ENCODE measurements at places on chromosomes 2 and 18.

GRCh38 chr2:31236433-31237205, 2.7 kb downstream of the EHD3 start:
- no peak for DNase-seq

- DNase-seq: no peak
Measured at GRCh38 chr2:124035001-124035400, 9.9 kb downstream of the CNTNAP5 start.

- no peak for DNase-seq
Measured at GRCh38 chr2:227376656-227377396, 2.3 kb downstream of the TM4SF20 start.

- no peak for DNase-seq
Measured at GRCh38 chr2:168230389-168230788, 17.0 kb downstream of the STK39 start.

GRCh38 chr2:200399046-200399445, 92.6 kb downstream of the SPATS2L start:
- DNase-seq: no peak

DNA sequence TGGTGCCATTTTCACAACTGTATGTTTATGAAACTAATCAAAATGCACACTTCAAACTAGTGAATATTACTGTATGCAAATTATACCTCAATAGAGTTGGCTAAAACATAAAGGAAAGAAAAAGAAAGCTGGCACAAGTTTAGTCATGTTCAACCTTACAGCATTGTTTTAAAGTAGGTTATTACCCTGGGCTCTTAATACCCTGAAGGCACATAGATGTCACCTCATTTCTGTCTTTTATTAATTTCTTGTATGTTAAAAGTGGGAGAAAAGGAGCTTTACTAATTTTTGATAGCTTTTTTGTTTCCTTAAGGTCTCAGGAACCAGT, 32.7 kb downstream of the TMEM131 start:
- DNase-seq: no peak

DNA sequence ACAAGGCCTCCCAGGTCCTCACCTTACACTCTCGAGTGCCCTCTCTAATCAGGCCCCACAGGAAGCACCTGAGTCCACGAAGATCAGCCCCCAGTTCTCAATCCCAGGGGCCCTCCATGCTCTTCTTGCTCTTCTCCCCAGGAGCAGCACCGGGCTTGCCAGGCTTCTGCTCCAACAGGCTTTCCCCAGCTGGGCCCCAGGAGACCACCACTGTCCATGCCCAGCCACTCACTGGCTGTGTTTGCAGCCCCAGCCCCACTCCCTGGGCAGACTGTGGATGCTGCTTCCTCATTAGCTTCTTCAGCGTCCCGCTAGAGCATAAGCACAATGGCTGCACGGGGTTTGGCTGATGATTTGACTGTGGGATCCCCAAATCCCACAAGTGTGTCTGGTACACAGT, 781.9 kb downstream of the GALR1 start:
- DNase-seq: no peak

DNA sequence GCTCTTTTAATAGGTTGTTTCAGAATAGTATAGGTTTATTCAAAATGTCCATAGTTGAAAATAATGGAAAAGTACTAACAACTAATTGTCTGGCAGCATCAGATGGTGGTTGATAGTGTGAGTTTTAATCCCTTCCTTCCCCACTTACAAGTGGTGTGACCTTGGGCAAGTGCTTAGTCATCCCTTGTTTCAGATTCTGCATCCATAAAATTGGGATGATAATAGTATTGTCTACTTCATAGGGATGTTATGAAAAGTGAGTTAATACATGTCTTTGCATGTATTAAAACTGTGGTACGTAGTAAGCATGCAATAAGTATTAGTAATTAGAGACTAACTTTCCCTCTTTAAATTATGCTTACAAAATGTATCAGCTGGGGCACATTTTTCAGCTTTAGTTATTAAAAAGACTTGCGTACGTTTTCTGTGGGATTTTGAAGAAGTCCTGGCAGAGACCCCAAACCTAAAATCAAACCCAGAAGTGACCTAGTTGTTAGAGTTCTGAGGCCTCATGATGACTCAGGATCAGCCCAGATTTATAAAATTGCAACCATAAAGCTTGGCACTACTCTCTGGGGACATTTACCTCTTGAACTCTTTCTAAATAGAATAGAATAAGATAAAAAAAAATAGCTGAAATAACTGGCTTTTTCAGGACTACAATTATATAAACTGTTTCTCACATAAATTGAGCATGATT, 8.6 kb downstream of the ITGA4 start:
- no peak for DNase-seq

DNA sequence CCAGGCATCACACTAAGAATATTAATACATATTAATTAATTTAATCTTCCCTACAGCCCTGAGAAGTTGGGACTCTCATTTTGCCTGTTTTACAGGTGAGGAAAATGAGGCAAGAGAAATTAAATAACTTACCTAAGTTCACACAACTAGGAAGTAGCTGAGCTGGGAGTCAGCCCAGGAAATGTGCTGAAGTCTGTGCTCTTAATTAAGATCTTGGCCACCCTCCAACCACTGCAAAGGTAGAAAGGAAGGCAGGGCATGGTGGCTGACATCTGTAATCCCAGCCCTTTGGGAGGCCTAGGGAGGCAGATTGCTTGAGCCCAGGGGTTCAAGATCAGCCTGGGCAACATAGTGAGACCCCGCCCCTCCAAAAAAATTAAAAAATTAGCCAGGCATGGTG, 12.9 kb upstream of the MGAT4A start:
- no peak for DNase-seq

GRCh38 chr18:21387886-21388285, 145.9 kb downstream of the GREB1L start:
- DNase-seq: no peak

GRCh38 chr2:67938053-67938452, 124.8 kb downstream of the C1D start:
- DNase-seq: no peak

- no peak for DNase-seq
Measured at GRCh38 chr2:53632714-53633113, 134.9 kb upstream of the CHAC2 start.

- peak; percentile 95 for DNase-seq
Measured at GRCh38 chr2:9423100-9423921, at the start of the genes CPSF3 and ITGB1BP1. CPSF3 (plus strand) TSS chr2:9423654; CDS start chr2:9423774, 120 bp downstream. ITGB1BP1 (minus strand) TSS chr2:9423528; CDS start chr2:9418697, 4,831 bp downstream.

- DNase-seq: no peak
Measured at GRCh38 chr2:189798312-189799029, 14.2 kb downstream of the PMS1 start.

DNA sequence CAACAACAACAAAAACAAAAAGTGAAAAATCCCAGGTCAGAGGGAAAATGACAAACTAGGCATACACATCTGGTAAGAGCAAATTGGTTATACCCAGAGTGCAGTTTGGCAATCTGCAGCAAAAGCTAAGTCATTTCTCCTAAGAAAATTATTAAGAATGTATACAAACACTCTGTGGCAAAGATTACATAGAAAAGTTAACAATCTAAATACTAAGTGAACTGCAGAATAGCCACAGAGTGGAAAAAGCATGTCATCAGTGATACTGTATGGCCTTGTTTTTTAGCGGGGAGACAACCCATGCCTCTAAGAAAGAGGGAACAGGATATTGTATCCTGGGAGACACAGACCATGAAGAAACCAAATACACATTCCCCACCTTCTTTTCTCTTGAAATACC, 136.0 kb upstream of the ITGB6 start:
- DNase-seq: no peak

DNA sequence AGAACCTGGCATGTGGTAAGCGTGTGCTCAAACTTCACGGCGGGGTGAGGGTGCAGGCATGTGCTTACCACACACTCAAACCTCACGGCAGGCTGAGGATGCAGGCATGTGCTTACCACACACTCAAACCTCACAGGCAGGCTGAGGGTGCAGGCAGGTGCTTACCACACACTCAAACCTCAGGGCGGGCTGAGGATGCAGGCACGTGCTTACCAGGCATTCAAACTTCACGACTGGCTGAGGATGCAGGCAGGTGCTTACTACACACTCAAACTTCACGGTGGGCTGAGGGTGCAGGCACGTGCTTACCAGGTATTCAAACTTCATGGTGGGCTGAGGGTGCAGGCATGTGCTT, 105.0 kb upstream of the ALKAL2 start:
- DNase-seq: no peak

- no peak for DNase-seq
Measured at GRCh38 chr2:114011713-114012112, 121.8 kb downstream of the ACTR3 start.

DNA sequence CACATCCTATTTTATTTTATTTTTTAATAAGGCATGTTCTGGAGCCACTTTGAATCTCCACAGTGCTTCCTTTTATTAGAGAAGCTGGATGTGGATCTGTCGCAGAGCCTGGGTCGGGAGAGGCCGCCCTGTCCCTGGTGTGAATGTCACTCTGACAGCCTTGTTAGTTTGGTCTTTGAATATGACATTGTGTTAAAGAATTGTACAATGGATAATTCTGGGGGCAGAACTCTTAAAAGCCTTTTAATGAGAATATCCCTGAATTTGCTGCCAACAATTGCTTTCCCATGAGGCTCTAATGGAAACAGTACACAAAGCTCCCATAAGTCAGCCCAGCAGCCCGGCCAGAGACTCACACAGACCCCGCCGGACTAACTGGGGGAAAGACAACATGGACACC, 82.4 kb downstream of the MTCL1 start:
- no peak for DNase-seq

- no peak for DNase-seq
Measured at GRCh38 chr2:172642301-172643020, 86.6 kb downstream of the PDK1 start.

DNA sequence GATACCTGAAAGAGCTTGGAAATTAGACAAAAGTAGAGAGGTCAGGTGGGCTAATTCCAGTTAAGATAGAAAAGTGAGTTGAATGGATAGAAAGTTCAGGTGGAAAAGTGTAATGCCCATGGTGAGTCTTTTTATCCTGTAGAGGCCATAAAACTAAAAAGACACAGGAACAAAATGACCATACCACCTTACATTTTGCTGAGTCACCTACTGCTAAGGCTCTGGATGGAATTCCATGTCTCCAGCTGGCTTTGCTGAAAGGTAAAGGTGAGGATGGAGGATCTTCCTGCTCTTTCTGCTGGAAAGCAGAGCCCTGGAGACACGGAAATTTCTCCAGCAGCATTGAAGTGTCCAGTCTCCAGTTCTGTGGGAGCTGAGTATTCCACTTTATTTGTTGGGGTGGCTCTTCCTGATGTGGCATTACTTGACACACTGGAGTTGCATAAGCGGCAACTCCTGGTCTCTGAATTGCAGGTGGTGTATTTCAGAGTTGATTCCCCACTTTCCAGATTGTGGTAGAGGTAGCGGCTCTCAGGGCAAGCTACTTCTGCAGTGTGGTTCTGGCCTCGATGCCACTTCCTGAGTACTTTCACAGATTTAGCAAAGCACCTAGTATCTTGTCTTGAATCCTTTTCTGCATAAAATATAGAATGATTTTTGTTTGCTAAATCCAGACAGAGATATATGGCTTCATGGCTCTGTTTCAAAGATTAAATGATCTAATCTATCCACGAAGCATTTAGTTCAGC, 10.7 kb downstream of the IL1RL2 start:
- DNase-seq: no peak

- no peak for DNase-seq
Measured at GRCh38 chr2:73032702-73033097, 38.8 kb downstream of the SFXN5 start.

DNA sequence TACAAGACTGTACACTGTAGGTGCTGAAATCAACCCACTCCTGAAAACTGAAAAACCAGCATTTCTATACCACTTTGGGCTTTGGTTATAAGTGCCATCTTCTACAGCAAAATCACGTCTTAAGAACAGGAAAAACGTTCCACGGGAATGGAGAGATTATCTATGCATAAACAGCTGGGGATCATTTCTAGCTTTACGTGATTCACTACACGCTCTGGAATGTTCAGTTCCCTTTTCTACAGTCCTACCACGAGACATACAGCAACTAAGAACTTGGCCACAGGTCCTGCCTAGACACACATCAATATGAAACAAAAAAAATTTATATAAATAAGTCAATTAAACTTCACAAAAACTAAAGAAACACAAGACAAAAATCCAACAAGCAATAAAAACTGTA, 3.6 kb downstream of the CXCR4 start:
- no peak for DNase-seq

DNA sequence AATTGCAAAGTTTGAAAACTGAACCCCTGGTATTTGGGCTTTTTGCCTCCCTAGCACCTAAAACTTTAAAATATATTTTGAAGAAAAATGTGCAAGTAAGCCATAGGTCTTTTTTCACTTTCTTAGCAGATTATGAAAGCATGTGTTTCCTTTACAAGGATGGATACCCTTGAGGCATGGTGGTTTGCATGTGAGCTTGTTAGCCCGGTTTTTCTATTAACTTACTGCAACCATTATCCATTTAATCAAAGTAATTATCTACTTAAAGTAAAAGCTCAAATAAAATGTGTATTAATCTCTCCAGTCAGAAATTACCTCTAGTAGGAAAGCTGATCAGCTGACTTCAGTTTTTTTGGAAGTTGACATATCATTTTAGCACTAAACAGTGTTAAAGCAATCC, 140.6 kb downstream of the EML6 start:
- DNase-seq: no peak

DNA sequence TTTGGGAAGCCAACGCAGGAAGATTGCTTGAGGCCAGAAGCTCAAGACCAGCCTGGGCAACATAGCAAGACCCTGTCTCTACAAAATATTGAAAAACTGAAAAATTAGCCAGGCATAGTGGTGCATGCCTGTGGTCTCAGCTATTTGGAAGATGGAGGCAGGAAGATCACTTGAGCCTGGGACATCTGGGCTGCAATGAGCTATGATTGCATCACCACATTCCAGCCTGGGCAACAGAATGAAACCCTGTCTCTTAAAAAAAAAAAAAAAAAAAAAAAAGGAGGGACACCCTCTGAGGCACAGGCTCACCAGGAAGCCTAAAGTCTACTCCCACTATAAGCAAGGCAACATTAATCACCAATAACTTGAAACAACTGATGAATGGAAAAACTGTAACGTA, 151.1 kb downstream of the CCDC148 start:
- no peak for DNase-seq

DNA sequence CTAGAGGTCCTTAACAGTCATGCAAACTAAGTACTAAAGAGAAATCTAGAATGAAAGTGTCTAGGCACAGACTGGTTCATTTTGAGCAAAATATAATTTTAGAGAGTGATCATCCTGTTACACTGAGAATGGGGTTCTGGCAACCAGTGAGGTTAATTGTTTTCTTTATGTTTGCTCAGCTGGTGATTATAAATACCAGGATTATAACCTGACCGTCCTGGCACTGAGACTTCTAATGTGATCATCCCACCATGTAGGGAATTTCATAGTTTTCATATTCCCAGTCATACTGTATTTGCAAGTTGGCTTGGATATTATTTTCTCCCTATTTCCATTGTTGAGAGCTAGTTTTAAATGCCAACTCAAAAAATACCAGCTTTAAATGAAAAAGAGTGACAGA, 852.5 kb upstream of the LRATD1 start:
- no peak for DNase-seq

Data from activated CD4-positive, alpha-beta T cell treated with anti-CD3 and anti-CD28 coated beads for 24 hours (primary cell).